ENCODE measurements at places on chromosomes 4 and X. TPM values are rescaled to one million over a fixed set of nuclear protein-coding genes. Genes with fewer than 3 reads are reported as not detected.

The HDX gene
- 2.7 TPM for total RNA-seq

The CFAP99 gene
- total RNA-seq = not detected

The TREX2 gene
- 0.36 TPM for total RNA-seq

The MSX1 gene
- total RNA-seq = 15.6 TPM

GRCh38 chrX:5791721-5792120 lies 436.9 kb downstream of the NLGN4X start:
- no peak overlapping the region for H3K27ac ChIP-seq
- no peaks in the 10 kb centered on the region for H3K36me3 ChIP-seq
- H3K4me3 ChIP-seq = no peak overlapping the region

GRCh38 chrX:12843668-12844279 lies 23.1 kb upstream of the TLR7 start:
- no peaks in the 10 kb centered on the region for H3K36me3 ChIP-seq
- H3K4me3 ChIP-seq = no peak overlapping the region
- H3K4me1 ChIP-seq = no peaks in the 10 kb centered on the region
- no peak for DNase-seq
- no peak overlapping the region for H3K27ac ChIP-seq

GRCh38 chr4:6909970-6910339 lies 329 bp downstream of the TBC1D14 start:
- H3K27ac ChIP-seq = no peak overlapping the region
- H3K4me1 ChIP-seq = peaks cover 20% of the 10 kb centered on the region
- peak; percentile 65 for DNase-seq
- H3K36me3 ChIP-seq = no peaks in the 10 kb centered on the region

DNA sequence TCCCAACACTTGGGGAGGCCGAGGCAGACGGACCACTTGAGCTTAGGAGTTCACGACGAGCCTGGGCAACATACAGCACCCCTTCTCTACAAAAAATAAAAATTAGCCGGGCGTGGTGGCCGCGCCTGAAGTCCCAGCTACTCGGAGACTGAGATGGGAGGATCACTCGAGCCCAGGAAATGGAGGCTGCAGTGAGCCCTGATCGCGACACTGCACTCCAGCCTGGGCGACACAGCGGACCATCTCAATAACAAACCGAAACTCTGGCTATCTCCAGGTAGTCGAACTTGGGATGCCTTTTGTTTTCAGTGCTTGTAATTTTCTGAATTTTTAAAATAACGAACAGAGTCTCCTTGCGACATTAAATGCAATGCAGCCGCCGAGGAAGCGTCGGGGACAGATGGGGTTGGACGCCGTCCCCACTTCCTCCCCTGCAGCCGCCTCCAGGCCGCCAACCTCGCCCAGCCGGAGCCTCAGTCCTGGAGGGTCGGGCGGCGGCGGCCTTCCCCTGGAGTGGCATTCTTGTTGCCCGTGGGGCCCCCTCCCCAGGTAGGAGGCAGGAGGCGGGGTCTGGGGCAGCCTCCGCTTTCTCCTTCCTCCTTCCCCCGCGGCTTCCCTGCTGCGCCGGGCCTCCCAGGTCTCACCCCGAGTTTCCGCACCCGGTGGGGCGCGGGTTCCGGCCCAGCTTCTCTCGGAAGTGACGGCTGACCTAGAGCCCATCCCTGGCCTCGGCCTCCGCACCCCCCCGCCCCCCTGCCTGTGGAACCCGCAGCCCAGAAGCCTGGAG lies 14.6 kb downstream of the HMX1 start:
- no peaks in the 10 kb centered on the region for H3K36me3 ChIP-seq
- no peaks in the 10 kb centered on the region for H3K4me1 ChIP-seq
- peaks cover 93% of the 10 kb centered on the region for H3K27me3 ChIP-seq
- H3K27ac ChIP-seq = no peak overlapping the region

- no peaks in the 10 kb centered on the region for H3K4me1 ChIP-seq
- no peaks in the 10 kb centered on the region for H3K36me3 ChIP-seq
- DNase-seq = no peak
- no peak overlapping the region for H3K27ac ChIP-seq
- no peaks in the 10 kb centered on the region for H3K27me3 ChIP-seq
Measured at GRCh38 chr4:185272245-185272644, 62.8 kb downstream of the SNX25 start.

Measured in cardiac muscle cell (in vitro differentiated cells and primary cell).